Activated CD4-positive, alpha-beta T cell treated with anti-CD3 and anti-CD28 coated beads for 24 hours (primary cell): ENCODE measurements at places on chromosomes 1 and 21.

DNA sequence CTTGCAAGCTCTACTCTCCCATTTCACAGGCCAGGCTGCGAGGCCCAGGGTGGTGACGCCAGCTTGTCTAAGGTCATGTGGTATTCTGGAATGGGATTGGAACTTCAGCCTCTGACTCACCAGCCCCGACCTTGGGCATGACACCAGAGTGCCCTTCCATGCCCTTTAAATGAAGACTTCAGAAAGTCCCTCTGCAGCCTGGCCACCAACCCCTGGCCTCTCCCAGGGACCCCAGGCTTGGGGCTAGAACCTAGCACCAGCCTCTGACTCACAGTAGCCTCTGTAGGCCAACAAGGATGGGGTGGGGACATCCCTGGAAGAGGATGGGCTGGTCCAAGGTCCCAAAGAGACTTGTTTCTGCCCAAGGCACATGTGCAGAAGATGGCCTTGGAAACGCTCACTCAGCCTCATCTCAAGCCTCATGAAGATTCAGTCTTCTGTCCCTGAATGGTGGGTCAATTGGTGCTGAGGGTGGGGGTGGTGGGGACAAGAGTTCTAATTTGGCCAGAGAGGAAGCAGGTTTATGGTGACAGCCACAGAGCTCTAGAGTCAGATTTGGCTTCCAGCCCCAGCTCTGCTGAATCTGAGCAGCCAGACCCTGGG lies 36.1 kb upstream of the RUNX3 start:
- no peak for DNase-seq

GRCh38 chr21:37683396-37684114 lies 232.7 kb downstream of the KCNJ6 start:
- no peak for DNase-seq

GRCh38 chr1:28510273-28510969 lies 4.6 kb downstream of the RCC1 start:
- peak; percentile 51 for DNase-seq

DNA sequence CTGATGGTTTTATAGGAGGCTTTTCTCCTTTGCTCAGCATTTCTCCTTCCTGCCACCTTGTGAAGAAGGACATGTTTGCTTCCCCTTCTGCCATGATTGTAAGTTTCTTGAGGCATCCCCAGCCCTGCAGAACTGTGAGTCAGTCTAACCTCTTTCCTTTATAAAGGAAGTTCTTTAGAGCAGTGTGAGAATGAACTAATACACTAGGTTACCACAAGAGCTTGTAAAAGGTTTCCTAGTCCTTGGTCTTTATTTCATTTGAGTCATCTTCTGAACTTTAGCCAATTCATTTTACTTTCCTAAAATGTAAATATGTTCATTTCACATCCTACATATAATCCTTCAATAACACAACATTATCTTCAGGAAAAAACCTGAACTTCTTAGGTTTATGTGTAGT lies 365.3 kb downstream of the HHIPL2 start:
- DNase-seq, result no peak

DNA sequence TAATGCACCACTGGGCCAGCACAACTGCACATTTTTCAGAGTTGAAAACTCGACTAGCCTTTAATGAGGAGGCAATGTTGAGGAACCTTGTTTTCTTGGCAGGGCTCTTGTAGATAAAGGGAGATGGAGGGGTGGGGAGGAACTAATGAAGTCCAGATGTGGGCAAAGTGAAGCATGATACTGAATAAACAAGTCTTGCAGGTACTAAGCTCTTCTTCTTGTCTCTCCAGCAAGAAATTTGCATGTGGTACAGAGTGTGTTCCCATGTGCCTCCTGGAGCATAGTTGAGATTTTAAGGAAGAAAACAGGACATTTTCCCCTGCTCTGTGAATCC lies 47.0 kb downstream of the PLPP3 start:
- DNase-seq, result no peak

DNA sequence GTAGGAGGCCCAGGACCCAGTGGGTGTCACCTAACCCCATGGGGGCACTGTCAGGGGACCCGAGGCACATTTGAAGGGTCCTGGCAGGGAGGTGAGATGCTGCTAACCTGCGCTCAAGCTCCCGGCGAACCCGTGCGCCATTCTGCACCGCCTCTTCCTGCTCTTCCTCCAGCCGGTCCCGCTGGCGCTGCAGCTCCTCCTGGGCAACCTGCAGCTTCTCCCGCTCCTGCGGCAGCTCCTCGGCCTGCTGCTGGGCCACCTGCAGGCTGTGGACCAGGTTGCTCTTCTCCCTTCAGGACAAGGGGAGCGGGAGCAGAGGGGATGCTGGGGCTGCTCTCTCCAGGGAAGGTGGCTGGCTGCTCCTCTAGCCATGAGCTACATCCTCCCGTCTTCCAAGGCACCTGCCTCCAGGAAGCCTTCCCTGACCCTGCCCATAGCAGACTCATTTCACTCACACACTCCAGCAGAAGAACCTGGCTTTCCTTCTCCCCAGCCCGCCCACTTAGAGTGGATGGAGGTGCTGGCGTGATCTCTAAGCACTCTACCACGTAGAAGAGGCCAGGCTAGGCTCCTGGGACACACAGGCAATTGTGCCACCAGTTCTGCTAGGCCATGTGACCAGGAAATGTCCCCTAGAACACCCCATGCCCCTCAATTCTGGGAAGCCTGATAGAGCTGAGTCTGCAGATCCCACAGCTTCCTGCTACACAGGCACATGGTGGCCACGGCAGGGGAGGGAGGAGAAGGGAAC lies 15.2 kb upstream of the NBPF1 start:
- no peak for DNase-seq

DNA sequence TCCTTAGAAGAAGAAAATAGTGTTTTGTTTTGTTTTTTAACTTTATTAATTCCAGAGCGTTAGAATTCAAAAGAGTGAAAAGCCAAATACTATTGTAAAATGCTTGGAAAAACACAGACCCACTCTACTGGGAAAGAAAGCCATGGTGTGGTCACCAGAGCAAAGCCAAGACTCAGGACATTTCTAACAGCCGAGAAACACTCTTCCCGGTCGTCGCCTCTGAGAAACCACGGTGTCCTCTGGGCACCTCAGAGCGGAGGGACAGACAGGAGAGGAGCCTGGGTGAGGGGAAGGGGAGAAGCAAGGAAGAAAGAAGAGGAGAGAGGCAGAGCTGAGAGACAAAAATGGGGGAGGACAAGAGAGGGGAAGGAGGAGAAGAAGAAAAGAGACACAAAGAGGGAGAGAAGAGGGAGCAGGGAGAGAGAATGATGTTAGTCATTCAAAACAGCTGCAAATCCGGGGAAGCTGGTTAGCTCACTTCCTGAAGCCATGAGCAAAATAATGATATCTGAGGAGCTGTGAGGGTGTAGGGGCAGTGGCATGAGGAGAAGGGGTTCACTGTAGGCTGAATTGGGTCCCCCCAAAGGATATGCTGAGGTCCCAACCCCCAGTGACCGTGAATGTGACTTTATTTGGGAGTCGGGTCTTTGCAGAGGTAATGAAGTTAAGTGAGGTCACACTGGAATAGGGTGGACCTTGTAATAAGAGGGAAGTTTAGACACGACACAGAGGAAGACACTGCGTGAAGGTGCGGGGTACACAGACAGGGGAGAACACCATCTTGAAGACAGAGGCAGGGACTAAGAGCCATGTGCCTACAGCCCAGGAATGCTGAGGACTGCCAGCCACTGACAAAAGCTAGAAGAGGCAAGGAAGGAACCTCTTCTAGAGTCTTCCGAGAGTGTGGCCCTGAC lies 58.2 kb upstream of the DMRTB1 start:
- DNase-seq, result no peak

DNA sequence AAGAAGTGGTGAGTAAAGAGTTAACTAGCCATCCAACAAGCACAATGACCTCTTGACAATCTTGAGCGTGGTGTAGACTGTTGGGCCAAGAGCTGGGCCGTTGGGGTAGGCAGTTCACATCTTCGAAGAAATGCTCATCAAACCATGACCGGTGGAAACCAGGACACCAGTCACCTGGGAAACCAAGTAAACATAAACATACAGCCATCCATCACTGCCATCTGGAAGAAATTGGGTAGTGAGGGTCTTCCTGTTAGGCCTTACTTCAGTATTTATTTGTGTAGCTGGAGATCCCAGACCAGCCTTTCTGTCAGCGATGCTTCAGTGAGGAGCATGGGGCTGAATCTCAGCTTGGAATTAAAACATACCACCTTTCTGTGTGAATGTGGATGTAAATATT lies 108.1 kb upstream of the HAO2 start:
- no peak for DNase-seq

DNA sequence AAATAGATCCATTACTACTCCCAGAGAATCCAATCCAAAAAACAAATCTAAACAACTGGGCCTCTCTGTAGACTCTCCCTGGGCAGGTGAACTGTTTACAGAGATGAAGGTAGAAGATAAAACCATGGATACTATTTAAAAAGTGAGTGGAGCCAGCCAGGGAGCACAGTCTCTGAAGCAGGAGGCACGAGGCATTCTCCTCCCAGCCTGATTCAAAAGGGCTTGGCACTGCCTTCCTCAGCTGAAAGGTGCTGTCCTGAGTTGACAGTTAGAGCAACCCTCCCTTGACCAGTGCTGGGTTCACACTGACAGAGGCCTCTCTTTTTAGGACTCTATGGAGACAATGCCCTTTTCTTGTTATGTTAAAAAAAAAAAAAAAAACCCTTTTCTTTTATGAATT lies 36.8 kb downstream of the HENMT1 start:
- DNase-seq, result no peak

- no peak for DNase-seq
Measured at GRCh38 chr1:166937329-166937728, 38.0 kb downstream of the ILDR2 start.

DNA sequence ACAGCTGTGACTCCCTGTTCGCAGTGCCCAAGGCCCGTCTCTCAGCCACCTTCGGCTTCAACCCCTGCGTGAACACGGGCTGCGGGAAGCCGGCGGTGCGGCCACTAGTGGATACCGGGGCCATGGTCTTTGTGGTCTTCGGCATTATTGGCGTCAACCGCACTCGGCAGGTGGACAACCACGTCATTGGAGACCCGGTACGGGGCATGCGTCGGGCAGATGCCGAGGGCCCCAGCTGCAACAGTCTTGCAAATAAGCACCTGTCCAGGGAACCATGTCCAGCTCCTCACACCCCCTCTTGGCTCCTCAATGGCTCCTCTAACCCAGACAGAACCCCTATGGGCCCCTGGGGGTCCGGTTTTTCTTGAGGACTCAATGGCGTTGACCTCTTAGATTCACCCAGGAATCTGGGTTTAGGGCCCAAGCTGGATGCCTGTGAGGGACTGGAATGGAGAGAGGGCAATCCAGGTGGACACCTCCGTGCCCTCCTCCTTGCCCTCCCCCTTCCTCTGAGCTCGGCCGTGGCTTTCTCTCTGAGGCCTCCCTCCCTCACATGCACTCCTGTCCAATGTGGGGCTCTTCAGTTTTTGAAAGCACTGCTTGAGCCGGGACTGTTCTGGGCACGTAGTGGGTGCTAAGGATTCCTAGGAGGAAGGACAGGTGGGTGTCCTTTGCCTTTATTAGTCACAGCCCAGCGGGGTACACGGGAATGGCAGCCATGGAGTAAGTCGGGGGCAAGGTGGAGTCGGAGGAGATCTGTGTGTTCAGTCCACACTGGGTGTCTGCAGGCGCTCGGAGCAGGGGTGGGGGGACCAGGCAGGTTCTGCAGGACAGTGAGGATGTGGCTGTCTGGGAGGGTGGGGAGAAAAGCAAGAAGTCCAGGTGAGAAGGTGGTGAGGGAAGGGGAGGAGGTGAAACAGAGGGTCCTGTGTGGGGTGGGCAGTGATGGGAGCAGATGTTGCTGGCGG lies 51.1 kb downstream of the DISP3 start:
- no peak for DNase-seq

GRCh38 chr1:37519613-37520012 lies 5.0 kb upstream of the MEAF6 start:
- DNase-seq, result no peak

DNA sequence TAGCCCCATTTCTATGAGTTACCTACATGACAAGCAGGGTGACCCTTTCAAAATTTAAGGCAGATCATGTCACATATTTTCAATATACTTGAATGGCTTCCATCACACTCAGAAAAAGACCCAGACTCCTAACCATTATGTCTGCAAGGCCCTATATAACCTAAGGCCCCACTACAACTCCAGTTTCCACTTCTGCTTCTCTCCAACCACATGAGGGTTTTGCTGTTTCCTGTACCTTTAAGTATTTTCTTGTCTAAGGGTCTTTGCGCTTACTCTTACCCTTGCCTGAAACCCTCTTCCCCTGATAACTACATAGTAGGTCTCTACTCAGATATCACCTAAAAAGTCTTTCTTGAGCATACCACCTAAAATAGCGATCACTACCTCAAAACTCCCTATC lies 46.1 kb downstream of the SGIP1 start:
- DNase-seq, result no peak

GRCh38 chr1:11931845-11932244 lies 2.7 kb upstream of the PLOD1 start:
- no peak for DNase-seq

DNA sequence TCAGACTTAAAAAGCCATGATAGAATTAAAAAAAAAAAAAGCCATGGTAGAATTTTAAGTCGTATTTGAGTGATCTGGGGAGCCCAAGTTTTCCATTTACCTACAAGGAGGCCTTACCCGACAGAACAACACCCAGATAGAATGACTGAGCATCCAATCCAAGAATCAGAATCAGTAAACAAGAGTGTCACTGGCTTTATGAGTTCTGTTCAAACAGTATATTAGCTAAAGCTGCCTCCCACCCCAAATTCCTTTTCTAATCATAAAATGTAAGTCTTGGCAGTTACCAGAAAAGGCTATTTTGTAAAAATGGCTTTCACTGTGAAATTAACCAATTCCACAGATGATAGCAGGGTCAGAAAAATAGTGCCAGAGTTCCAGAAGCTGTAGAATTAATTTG lies 1.2 kb downstream of the GTF2B start:
- DNase-seq, result no peak

DNA sequence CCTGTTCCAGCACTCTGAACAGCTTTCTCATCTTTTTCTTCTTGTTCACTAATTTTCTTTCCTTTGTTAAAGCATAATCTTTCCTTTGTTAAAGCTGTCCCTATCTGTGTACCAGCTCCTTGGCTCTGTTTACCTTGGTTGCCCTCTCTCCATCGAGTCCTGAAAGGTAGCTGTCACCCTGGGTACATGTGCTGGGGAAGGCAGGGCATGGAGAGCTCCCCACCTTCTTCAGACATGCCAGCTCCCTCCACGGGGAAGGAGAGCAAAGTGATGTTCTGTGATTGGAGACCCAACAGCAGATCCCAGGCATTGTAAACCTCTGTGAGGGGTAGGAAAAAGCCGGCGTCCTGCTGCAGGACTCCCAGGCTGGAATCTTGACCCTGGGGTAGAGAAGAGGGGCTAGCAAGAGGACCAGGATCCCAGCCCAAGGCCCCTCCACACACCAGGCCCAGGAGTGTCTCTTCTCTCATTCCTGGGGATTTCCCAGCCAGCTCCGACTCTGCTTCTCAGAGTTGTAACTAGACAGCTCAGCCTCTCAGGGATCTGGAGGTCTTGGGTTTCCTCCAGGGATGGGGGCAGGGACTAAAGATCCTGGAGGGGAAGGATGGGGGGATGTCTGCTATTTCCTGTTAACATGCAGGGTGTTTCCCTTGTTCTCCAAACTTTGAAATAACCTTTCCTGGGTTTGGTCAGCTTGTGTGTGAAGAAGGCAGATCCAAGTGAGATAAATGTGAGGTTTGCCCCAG lies 34.4 kb downstream of the TMCC2 start:
- no peak for DNase-seq
